MG63 (cell line): ENCODE measurements at places on chromosomes 2 and 18. TPM values are rescaled to one million over a fixed set of nuclear protein-coding genes. Genes with fewer than 3 reads are reported as not detected.

The GTF2A1L gene
- total RNA-seq, result not detected in 2 replicates

The CNGA3 gene
- not detected in 2 replicates for total RNA-seq

DNA sequence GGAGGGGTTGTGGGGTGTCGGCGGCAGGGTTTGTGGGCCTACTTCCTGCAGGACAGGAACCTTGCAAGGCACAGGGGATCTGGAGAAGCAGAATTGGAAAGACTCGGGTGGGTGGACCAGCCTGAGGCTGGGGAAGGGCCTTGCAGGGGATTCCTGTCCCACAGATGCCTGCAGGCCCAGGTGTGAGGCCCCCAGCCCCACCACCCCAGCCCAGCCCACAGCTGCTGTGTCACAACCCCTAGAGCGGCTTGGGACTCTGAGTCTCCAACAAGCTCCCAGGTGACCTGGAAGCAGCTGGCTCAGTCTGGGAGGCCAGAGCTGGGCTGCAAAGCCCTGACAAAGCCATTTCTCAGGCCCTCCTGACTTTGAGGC is 93.1 kb downstream of the ZFP36L2 start:
- DNase-seq, result no peak

- DNase-seq, result no peak
Observed at GRCh38 chr2:197131558-197131855, 179.1 kb downstream of the ANKRD44 start.

GRCh38 chr2:147511491-147511948 is 333.3 kb upstream of the ACVR2A start:
- DNase-seq, result no peak

DNA sequence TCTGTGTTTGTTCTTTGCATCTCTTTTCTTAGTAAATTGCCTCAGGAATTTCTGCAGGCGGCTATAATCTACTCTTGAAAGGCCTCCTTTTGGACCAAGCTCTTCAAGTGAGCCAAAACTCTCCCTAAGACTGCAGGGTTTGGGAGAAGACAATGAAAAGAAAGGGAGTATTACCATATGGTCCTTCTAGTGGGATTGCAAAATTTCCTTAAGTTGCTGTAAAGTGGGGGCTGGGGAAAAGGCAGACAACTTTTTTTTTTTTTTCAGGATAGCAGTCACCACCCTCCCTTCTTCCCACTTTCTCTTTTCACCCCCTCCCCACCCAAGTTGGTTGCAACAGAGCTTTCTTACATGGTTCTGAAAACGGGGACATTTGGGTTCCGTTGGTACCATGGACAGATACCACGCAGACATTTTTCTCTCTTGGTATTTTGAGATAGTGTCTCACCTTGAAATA is 183.7 kb downstream of the FHOD3 start:
- no peak for DNase-seq

DNA sequence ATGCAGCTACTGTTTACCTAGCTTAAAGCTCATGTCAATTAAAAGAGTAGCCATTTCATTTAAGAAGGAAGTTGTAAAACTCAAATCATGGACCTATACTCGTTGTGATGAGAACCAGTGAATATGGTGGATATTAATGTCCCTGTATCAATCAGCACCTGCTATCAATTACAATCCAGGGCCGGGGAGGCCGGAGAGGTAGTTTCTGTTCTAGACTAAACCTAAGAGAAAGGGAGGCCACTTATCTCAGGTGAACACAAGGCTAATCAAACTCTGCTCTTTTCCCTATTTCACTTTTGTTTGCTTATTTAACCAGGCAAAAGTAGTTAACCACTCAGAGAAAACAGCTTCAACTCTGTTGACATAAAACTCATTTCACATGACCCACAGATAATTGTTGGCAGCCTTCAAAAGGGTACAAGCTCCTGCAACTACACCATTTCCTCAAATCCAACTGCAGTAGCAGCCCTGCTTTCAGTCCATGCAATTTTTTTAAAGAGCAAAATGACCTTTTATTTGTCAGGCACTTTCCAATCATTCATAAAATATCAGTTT is 27.8 kb upstream of the SLC9A2 start:
- DNase-seq, result no peak

GRCh38 chr2:222000326-222000725 is 298.5 kb downstream of the PAX3 start:
- peak; percentile 25 for DNase-seq

DNA sequence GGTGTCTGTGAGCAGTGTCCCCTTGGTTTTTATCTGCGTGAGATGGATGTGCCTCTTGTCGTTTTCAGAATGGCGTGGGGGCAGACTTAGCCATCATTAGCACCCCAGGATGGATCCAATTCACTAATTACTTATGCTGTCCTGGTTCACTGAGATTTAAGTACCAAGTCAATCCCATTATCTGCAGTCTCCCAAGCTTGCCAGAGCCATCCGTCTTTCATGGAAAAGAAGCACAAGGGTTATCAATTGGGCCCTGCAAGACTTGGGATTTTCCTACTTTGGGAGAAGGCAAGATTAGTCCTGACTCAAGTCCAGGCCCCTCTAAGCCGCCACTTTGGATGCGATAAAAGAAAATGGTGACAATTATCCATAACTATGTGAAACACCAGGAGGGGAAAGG is 404.0 kb downstream of the TMEM182 start:
- no peak for DNase-seq

GRCh38 chr2:187434342-187434785 is 13.7 kb downstream of the CALCRL start:
- no peak for DNase-seq

DNA sequence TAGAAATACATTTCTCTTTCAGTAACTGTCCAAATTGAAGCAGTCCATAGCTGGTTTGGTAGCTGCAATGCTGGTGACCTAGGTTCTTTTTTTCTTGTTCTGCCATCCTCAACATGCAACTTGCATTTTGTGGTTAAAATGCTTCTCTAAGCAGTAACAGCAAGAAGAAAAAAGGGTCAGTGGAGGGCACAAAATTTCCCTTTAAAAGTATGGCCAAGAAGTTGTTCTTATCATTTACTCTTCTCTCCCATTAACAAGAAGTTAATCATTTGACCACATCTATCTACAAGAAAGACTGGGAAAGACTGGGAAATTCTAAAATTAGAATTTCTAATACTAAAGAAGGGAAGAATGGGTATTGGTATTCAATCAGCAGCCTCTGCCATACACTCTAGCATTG is 569.9 kb downstream of the CPS1 start:
- DNase-seq, result no peak
